Iris pigment epithelial cell (primary cell): ENCODE measurements at places on chromosomes 2 and 18.

- DNase-seq, result no peak
These were observed 47.9 kb upstream of the PMAIP1 start for GRCh38 chr18:59851784-59852399.

DNA sequence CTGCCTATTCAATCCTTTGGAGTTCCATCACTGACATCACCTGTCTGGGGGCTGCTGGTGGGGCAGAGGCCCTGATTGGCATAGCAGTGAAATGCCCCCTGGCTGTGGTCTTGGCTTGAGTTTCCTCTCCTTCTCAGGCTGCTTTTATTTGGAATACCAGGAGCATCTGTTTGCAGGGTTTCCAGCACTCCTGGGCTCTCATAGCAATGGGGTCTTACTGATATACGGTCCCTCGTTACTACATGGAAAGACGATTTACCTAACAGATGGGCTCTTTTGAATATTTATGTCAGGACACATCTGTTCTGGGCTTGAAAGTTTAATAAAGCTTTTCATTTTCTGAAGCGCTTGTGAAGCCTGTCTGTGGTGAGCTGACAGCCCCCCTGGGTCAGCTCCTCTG lies 230.3 kb downstream of the SLC4A3 start:
- DNase-seq, result no peak

DNA sequence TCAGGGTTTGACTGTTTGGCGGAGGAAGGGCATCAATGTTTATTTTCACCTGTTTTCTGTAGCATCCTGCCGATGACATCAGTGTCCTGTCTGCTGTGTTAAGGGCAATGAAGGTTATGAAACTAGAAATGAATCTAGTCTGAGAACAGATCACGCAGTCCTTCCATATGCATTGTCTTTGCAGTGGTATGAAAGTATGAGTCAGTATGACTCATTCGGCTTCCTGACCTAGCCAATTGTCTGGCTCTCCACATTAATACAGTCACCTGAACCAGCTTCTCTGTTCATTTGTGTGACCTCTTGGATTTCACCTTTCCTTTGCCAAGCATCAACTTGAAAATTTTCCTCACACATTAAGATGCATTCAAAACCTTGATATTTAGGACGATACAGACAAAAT lies 353.8 kb downstream of the RND3 start:
- peak; percentile 96 for DNase-seq

DNA sequence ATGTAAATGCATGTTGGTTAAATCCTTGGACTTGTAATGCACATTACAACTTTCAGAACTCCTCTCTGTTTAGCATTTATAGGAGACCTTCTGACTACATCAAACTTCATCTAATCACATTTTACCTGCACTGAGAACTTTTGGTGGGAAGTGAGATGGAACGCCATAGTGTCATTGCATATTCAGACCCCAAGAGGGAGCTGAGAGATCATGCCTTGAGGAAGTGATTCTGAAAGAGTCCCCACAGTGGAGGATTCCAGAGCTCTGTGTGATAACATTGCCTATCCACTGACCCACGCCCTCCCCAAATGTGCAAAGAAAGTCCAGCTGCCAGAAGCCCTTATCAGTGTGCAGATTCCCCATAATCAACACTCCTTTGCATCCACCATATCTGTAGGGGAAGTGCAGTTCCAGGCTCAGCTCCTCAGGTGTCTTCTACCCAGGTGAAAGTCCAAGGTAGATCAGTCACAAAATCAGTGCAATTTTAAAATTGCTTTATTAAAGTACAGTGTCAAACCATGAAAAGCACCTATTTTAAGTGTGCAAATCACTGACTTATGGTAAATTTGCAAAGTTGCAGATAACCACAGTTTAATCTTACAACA lies 212.4 kb downstream of the RPIA start:
- peak; percentile 39 for DNase-seq

DNA sequence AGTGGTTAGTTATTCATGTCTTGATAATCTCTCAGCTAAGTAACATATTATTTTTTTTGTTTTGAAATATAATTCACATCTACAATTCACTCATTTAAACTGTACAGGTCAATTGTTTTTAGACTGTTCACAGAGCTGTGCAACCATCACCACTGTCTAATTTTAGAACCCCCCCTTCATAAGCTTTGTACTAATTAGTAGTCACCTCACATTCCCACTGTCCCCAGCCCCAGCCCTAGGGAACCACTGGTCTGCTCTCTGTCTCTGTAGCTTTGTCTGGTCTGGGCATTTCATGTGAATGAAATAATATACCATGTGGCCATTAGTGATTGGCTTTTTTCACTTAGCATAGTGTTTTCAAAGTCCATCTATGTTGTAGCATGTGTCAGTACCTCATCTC lies 55.3 kb downstream of the LCLAT1 start:
- no peak for DNase-seq

DNA sequence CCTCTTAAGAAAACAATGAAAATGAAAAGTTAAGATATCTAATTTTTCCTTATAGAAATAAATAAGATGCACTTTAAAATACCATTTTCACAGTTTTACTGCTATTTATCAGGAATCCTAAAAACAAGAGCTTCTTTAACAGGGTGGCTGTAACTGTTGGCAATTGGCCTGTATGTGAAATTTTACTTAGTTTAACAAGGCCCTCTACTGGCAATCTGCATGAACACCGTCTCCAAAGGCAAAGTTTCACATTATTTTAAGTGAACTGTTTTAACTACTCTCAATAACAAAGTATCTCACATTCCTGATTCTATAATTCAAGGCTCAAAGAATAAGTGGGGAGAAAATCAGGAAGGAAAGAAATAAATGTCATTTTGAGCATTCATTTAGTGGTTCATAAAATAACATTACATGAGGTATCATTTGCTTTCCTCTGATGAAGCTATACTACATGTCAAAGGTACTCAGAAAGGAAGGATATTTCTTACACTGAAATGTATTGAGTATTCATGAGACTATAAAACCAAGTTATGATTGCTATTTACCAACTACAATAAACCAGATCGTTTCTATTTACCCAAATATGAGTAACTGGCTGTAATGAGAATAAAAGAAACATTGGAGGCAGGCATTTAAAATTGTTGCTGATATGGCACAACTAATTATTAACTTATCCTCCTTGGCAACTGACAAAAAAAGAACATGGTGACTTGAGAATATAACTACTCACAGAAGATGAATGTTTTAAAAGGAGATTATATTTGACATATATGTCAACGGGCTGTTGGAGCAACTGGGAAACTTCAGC lies 7.0 kb downstream of the NCKAP5 start:
- peak; percentile 87 for DNase-seq

DNA sequence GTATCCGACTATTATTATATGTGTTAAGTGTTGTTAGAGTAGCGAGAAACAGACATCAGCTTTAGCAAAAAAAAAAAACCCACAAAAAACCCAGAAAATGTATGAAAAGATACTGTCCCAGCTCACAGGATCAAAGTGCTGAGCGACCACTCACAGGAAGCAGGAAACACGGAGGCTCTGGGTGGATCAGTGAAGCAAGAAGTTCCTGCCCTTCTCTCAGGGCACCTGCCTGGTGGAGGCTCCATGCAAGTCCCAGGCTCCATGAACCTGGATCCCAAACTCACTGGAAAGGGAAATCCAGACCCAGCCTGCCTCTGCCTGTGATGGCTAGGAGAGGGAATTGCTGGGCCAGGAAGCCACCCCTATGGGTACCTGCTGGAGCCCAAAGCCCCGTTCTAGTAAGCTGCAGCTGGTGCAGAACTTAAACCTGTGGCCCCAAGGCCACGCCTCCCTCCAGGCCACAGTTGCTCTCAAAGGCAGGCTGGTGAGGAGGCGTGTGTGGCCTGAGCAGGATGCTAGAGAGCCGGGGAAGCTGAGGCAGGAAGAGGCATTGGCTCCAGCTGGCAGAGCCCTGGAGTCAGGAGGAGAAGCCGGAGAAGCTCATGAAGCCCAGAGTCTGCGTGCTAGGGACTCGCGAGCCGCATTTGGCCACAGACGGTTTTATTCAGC lies 63.5 kb upstream of the TAF1B start:
- DNase-seq, result no peak

GRCh38 chr2:191115391-191115790 lies 35.4 kb downstream of the STAT4 start:
- DNase-seq, result peak; percentile 9

GRCh38 chr2:24262421-24262970 lies 87.6 kb downstream of the FAM228A start:
- DNase-seq, result no peak

DNA sequence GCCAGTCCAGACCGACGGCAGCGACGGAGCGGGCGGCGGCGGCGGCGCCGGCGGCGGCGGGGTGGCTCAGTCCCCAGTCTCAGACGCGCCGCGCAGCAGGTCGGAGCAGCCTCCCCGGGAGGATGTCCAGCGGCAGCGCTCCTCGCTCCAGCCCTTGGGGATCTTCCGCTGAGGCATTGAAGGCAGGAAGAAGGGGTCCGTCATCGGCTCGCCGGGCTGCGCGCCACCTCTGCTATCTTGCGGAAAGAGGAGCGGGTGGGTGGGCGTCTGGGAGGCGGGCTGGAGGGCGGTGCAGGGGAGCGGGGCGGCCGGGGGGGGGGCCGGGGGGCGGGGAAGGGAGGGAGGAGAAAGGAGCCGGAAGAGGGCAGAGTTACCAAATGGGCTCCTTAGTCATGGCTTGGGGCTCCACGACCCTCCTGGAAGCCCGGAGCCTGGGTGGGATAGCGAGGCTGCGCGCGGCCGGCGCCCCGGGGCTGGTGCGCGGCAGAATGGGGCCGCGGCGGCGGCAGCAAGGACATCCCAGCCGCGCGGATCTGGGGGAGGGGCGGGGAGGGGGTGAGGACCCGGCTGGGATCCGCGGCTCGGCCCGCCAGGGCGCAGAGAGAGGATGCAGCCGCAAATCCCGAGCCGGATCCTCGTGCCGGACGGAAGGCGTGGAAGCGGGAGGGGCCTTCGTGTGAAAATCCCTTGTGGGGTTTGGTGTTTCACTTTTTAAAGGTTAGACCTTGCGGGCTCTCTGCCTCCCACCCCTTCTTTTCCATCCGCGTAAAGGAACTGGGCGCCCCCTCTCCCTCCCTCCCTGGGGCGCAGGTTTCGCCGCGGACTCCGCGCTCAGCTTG lies at the start of gene NETO1:
Gene NETO1 (minus strand): TSS at position 242 of the 839 bp plus-strand sequence. CDS start 696 bp downstream, outside the sequence.
- no peak for DNase-seq

- DNase-seq, result peak; percentile 32
These were observed 7.1 kb upstream of the NAPG start for GRCh38 chr18:10518595-10519255.

GRCh38 chr2:20050646-20051531 lies 539 bp downstream of the LAPTM4A start:
- peak; percentile 68 for DNase-seq

GRCh38 chr2:138032334-138032733 lies 68.1 kb downstream of the HNMT start:
- no peak for DNase-seq

DNA sequence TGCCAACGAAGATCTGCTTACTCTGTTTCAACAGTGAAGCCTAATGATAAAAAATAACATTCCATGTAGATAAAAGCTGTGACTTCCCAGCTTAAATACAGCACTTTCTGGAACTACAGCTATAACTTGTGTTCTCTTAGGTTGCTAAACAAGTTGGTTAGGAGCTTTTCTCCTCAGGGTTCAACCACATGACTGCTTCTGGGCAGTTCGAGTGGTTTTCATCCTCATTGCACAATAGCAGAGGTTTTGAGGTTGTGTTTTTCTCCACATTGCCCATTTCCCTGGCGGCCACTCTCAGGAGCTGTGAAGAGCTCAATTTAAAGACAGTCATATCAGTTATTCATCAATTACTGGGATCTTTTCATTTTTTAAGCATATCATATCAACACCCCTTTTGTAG lies 102.2 kb upstream of the CYP1B1 start:
- peak; percentile 97 for DNase-seq

GRCh38 chr18:58266291-58266690 lies 222.3 kb downstream of the NEDD4L start:
- DNase-seq, result no peak

DNA sequence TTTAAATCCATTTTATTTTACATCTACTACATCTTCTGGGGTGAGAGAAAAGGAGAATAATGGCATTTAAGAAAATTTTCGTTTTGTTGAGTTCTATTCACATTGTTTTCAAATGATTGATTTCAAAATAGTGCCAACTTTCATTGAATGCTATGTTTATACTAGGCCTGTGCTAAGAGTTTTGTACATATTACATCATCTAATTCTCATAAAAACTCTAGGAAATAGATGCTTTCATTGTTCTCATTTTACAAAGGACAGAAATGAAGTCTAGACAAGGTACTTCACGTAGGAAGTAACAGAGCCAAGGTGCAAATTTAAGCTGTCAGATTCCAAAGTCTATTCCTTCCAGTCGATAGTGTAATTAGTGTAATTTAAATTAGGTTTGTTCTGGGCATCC lies 402.8 kb upstream of the UBE2E3 start:
- no peak for DNase-seq

DNA sequence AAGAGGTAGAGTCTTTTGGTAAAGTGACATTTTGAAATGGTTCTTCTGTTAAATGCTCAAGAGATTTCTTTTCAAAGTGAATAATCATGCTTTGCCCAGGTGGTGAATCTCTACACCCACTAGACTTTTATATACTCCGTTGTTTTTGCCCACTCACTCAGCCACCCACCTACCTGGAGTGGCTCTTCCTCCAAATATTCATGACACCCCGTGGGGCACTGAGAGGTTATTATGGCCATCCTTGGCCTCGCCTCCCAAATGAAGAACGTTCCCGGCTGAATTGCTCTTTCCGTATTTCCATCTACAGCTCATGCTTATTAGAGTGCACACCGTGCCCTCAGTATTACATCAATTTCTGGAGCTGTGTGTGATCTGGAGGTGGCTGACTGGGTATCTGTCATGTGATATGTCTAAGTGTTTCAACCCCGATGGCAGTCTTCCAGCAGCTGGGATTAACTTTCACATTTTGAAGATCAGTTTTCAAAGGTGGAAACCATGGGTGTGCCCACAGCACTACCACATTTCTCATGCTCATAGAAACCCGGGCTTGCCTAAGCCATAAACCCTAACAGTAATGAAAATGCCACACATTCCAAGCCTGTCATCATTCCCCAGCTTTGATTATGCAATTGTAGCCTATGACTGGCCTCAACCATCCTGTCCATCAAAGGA lies 406.6 kb upstream of the MMADHC start:
- peak; percentile 92 for DNase-seq

GRCh38 chr18:69872661-69873060 lies 75.0 kb downstream of the CD226 start:
- DNase-seq, result no peak

GRCh38 chr2:40483549-40484243 lies 31.8 kb upstream of the SLC8A1 start:
- no peak for DNase-seq

- peak; percentile 26 for DNase-seq
These were observed 71.3 kb downstream of the FASTKD2 start for GRCh38 chr2:206836722-206837121.

GRCh38 chr2:65813631-65814173 lies 381.3 kb upstream of the SPRED2 start:
- no peak for DNase-seq
